ENCODE measurements at places on chromosomes 2 and 18.

DNA sequence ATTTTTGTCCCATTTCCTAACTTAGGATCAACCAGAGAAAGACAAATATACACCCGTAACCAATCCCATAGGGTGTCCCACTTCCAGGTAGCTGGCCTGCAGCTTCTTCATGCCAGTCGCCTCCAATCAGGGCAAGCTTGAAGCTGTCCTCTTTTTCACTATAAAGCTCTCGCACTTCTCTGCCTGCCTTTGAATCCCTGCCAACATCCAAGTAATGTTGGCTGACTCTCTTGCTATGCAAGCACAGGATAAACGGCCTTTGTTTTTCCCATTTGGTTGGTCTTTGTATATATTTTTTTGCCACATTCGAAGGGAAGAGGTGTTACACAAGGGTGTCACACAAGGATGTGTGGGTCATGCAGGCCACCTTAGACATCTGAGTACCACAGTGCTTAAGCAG lies 388.8 kb downstream of the CBLN2 start:
- DNase-seq: no peak

GRCh38 chr2:218746470-218746795 lies 35.5 kb upstream of the CYP27A1 start:
- DNase-seq: no peak

- no peak for DNase-seq
These were observed at the start of gene TBR1 for GRCh38 chr2:161415987-161416707. TSS of gene TBR1 (plus strand) at chr2:161416297. CDS start at chr2:161416411, 114 bp downstream.

DNA sequence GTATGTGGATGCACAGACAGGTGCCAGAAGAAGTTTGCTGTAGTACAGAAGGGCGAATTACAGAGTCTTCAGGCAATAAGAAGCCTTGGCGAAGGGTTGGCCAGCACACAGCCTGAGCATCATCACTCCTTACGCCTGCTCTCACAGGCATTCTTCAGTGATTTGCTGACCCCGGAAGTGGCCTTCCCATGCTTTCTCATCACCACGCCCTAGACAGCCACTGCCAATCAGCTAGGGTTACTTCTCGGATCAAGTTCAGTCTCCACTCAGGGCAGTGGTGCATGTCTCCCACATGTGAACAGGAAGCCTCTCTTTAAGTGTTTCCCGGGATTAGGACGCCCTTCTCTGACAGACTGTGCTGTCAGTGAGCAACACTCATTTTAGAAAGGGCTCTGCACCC lies 81.8 kb downstream of the C1QL2 start:
- DNase-seq: no peak

DNA sequence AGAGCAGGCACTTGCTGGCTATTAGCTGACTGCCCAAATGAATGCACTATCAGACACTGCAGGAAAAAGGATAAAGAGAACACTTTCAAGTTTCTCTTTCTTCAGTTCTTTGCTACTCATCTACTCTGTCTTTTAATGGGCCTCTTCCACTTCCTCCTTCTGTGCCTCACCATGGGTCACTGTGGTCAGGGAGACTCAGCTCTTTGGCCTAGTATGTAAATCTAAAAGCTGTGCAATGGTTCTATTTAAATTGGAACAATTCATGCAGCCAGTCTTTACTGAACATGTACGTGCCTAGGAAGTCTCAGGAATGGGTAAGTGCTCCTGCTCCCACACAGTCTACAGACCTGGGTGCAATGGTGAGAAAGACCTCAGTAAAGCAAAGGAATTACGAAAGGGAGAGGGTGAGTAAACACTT lies 79.1 kb upstream of the DNMT3A start:
- no peak for DNase-seq

GRCh38 chr2:4561196-4561595 lies 857.8 kb downstream of the DCDC2C start:
- DNase-seq: no peak

DNA sequence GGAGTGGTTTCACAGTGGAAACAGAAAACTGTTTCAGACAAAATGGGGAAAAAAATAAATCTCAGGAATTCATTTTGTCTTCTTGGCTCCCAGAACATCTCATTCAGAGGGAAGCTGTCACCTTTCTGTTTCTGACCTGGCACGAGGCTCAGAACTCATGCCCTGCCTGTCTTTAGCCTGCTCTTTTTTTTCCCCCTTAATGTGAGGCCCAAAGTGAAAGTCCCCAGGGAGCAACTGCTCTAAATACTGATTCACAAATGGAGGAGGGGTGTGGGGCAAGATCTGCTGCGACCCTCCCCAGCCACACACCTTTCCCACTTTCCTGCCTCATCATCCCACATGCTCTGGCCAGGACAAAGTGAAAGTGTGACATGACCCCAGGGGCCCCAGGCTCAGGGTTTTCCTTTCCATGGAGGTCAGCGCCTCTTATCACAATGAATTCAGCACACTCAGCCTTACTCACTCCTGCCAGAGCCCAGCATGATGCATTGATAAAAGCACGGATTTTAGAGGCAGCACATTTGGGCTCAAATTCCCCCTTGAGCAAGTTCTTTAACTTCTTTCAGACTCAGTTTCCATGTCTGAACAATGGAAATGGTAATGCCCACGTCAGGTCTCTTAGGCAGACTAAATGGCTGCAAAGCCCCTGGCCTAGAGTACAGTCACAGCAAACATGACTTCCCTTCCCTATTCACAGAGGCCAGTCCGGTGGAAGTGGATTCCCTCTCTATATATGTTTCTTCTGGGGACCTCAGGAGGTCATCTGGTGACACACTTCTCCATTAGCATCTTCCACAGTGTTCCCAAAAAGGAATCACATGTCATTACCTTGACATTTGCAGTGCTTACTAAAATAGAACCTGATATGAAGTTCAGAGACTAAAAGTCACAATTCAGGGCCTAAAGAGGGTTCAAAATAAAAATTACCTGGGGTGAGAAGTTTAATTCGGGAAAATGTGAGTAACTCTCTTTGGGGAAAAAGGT lies 55.3 kb upstream of the TMEM163 start:
- DNase-seq: no peak

GRCh38 chr2:240619506-240620148 lies 5.7 kb upstream of the GPR35 start:
- no peak for DNase-seq

DNA sequence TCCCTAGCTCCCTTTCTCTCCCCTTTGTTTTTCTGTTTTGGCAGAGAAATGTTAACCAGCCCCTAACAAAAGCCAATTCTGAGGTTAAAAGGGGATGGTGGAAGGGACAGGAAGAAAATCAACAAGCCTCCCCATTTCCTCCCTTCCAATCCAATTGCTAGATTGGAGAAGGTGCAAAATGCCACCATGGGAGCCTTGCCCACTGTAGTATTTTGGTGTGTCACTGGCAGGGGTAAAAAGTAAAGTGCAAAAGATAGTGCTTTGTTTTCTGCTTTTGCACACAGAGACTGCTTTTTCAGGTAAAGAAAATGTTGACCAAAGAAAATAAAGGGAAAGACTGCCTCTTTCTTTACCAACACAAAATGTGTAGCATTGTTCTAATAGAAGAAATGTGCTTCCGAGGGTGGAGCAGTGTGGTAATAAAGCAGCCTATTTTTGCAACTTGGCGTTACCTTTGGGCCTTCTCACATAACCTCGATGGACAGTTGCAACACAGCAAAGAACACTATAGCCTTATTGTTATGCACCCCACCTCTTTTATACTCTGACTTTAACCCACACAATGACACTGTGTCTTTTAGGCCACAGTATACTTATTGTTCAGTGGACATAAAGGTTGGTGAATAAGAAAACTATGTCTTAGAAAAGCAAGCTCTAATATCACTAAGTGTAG lies 861.8 kb downstream of the BCL11A start:
- no peak for DNase-seq

DNA sequence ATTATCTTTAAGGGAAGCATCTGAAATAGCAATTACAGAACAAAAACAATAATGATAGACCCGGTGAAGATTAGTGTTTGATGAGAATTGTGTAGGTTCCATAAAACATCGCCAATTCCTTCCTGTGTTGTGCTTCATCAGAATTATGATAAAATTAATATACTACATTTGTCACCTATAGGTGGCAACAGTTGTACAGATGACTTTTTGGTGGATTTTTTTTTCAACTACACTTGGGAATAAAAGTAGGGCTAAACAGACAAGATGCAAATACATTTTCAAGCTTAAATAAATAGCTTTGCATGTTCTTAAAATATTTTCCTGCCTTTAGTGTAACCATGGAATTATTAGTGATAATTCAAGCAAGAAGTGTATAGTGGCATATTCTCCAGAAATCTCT lies 7.0 kb upstream of the LYPD1 start:
- no peak for DNase-seq

DNA sequence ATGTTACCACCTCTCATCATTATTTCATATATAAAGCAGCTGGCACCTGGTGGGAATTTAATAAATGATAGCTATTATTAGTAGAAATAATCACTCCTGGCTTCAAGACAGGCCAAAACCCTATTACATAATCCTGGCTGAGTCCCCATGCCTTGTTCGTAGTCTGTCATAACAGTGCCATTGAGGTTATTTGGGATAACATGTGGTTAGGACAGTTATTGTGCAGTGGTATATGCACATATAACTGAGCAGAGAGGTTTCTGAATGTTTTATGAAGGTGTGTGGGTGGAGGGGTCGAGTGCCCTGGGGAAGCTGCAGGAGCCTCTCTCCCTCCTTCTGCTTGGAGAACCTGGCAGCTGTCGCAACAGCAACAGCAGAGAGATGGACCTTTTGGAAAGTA lies 162.4 kb upstream of the NABP1 start:
- no peak for DNase-seq

GRCh38 chr2:215277944-215278343 lies 33.9 kb upstream of the ATIC start:
- DNase-seq: no peak

DNA sequence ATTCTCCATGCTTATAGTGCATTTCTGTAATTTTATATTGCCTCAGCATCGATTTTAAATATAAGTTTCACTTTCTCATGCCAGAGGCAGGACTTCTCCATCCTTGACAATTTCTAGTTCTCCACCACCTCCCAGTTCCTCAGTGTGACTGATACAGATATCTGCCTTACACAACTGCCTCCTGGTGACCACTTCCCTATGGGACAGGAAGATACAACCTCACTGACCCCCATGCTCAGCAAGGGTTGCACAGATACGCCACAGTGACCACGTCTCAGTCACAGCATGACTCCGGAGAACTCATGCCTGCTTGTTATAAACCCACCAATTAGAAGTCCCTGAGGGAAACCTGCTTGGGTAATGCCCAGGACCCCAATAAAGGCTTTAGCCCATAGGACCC lies 284.0 kb upstream of the MC4R start:
- no peak for DNase-seq

- no peak for DNase-seq
These were observed 314.3 kb upstream of the ETAA1 start for GRCh38 chr2:67082813-67083212.

DNA sequence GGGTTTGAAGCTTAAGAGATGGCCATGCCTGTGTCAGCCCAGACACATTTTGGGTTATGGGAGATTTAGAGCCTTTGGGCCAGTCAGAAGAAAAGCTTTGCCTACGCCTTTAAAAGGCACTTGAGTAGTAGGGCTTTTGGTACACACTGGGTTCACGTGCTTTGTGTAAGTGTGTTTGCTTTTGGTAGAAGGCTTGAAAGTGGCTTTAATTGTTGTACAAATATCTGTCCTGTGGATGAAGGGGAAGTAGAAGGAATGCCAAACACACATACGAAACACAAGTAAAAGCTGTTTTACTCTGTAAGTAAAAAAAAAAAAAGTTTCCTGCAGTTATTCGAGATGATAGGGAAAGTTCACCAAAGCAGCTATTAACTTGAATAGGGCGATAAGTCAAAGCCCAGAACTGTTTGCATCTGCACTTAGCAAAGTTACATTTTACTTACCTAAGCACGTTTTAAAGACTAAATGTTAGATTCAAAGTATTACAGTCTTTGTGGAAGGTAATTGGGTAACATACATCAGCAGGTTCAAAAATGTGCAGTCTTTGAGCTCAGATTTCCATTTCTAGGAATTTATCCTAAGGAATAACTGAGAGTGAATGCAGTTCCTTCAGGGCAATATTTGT lies 75.4 kb downstream of the STK25 start:
- no peak for DNase-seq

GRCh38 chr2:230172852-230173251 lies 46.9 kb downstream of the SP110 start:
- DNase-seq: no peak

- no peak for DNase-seq
These were observed 16.2 kb downstream of the FZD7 start for GRCh38 chr2:202049840-202050239.

GRCh38 chr18:8443505-8443904 lies 165.7 kb upstream of the RAB12 start:
- DNase-seq: no peak

GRCh38 chr2:74168739-74169138 lies 9.9 kb downstream of the MOB1A start:
- DNase-seq: no peak

Measured in RWPE1 (cell line).